ENCODE measurements at places on chromosomes 2 and 18.

DNA sequence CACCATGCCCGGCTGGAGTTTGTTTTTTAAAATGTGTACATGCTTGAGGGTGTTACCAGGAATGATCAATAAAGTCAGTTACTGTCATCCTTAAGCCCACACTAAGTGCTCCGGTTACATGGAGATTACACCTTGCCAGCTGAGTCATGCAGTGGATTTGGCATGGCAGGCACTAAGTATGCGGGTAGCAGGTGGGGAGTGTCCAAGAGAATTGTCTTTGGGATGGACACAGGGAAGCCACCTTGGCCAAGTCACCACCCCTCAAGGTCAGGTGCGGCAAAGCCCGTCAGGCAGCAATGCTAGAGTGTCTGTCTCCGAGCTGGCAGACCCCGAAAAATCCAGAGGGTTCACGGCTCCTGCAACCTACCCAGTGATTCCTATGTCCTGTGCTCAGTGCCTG, 54.8 kb downstream of the GBX2 start:
- no peak for DNase-seq

DNA sequence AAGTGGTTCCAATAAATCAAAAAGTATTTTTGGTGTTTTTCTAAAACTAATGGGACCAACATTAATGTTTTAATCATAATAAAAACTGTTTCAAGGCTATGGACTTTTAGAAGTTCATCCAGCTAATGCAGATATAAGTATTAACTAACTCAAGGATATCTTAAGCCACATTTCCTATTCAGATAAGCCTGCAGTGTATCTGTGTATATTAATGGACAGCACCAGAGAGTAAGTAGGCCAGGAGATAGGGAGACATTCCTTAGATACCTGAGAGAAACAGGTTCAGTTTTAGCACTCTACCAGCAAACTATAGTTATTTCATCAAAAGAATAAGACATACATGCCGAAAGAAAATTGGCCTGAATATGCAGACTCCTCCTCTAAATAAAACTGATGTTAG, 27.3 kb downstream of the PREPL start:
- no peak for DNase-seq

GRCh38 chr2:171924170-171924942, 2.1 kb downstream of the HAT1 start:
- no peak for DNase-seq

- DNase-seq, result no peak
These were observed 367.7 kb upstream of the NETO1 start for GRCh38 chr18:73235491-73235890.

DNA sequence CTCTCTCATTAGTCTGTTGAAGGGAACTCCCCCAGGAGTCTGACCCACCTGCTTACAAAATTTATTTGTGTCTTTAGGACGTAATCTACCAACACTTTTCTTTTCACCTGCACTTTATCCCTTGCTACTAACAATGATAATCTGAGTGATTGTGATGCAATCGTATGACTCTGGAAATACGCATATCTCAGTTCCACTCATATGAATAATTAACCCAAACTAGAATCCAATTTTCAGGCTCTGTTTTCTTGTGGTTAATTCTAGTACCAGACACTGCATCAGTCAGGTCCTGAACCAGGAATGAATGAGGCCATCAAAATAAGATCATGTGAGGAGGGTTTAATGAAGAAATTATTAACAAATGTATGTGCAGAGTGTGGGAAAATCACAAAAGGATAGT, 158.4 kb upstream of the SRD5A2 start:
- DNase-seq, result no peak

DNA sequence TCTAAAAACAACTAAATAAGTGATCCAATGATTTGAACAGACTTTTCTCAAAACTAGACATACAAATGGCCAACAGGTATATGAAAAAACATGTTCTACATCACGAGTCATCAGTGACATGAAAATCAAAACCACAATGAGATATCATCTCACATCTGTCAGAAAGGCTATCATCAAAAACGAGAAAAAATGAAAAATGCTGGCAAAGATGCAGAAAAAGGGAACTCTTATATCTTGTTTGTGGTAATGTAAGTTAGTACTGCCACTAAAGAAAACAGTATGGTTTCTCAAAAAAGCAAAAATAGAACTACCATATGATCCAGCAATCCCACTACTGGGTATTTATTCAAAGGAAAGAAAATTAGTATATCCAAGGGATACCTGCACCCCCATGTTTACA, 255.3 kb upstream of the FBXO11 start:
- DNase-seq, result no peak

DNA sequence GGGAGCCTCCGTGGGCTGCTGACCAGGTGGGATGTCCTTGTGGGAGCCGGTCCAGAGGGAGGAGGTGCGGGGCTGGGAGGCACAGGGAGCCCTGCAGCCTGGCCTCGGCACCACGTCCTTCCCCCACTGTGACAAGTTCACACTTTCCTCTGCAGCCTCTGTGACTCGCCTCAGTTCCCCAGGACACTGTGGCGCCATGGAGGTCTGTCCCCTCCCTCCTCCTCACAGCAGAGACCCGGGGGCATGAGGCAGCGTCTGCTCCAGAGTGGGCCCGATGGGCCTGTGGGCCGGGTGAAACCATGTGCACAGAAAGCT, 27.3 kb upstream of the KCNG2 start:
- DNase-seq, result no peak

DNA sequence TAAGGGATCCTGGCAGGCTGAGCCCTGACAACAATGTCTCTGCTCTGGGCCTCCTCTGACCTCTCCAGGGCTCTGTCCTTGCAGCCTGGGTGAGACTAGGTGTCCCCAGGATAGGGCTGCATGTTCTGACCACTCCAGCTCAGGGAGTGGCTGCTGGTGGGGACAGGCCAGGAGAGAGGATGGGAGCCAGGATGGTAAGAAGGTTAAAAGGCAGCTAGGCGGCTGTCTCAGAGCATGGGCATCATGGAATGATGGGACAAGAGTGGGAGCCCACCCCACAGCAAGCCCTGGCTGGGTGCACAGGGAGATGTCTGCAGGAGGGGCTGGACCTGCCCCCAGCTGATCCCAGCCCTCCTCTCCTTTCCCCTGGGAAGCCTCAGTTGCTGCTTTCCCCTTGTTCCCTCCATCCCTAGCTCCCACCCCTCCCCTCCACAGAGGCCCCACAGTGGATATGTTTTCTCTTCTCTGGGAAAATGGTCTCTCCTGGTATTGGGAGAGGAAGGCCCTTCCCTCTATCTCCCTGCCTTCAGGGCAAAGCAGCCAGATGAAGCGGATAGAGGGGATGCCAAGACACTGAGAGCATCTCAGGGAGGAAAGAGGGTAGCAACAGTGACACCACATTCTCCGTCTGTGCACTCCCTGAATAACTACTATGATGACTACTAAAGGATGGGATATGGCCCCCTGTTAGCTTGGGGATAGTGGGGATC, 334.3 kb downstream of the DYSF start:
- no peak for DNase-seq

DNA sequence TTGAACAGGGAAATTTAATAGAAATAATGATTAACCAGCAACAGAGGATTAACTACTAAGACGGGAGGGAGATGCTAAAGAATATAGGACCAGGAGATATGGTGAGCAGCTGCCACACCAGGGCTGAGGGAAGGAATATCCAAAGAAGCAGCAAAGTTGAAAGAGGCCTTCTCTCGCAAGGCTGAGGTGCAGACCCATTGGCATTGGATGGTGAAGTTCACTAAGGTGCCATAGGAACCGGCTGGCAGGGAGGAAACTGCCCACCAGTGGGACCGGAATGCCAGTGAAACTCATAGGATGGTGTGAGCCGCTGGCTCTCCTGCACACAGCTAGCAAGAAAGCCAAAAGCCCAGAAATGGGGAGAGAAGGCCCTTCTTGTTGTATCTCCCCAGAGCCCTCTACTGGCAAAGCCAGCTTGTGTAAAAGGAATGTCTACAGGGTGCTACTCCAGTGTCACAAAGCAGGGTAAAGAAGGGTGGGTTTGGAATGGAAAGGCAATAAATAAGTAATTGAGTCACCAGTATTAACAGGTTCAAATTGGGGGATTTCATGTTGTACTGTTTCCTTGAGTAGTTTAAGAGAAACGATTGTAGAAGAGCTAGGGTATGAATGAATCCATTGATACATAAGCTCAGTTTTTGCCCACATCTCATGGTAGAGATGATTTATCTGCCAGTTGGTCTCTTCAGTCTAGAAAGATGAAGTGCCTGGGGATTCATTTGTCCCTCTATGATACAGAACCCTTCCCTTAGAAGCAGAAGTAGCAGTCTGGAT, 36.0 kb downstream of the FARP2 start:
- no peak for DNase-seq

- no peak for DNase-seq
These were observed 48.0 kb downstream of the RAB12 start for GRCh38 chr18:8657050-8657820.

DNA sequence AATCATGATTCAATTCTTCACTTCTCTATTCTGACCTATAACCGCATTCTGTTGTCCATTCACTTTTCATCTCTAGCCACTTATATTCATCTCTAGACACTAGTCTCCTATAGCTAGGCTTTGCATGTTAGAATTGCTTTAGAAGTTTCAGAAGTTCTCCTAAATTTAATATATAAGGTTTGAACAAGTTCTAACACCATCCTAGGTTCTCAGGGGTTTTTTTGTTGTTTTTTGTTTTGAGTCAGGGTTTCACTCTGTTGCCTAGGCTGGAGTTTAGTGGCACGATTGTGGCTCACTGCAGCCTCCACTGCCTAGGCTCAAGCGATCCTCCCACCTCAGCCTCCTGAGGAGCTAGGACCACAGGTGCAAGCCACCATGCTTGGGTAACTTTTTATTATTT, 19.9 kb downstream of the WDSUB1 start:
- DNase-seq, result no peak

DNA sequence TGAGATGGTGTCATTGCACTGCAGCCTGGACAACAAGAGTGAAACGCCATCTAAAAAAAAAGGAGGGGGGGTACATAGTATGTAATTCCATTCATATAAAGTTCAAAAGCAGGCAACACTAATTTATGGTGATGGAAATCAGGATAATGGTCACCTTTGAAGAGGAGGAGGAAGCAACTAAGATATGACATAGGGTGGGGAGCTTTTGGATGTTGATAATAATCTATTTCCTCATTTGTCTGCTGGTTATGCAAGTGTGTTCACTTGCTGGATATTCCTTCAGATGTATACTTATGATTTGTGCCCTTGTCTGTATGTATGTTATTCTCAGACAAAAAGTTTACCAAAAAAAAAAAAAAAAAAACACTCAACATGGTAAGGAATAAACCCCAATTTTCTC, 28.6 kb upstream of the ATIC start:
- no peak for DNase-seq

DNA sequence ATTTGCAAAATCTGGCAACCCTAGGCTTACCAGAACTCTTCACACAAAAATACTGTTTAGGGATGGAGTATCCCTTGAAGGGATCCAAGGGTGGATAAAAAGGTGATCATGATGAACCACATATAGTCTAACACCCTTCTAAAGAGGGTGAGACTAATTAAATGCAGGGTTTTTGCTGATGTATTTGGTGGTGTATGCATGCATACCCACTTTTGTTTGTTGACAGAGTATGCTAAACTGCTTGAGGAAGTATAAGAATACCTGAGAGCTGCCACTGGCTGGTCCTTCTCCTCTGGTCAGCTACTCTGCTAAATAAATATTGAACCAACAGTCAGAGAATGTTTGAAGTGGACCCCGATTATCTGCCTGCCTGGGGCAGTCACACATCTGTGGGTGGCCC, 34.2 kb downstream of the RAPGEF4 start:
- DNase-seq, result no peak

GRCh38 chr2:170587922-170588321, 127.2 kb upstream of the SP5 start:
- no peak for DNase-seq
